Suppressor macrophage treated with lipopolysaccharide for 4 hours (primary cell): ENCODE measurements at places on chromosomes 6 and 20.

- no peak for DNase-seq
Measured at GRCh38 chr6:19299129-19299528, 538.0 kb upstream of the ID4 start.

GRCh38 chr6:129510950-129511349 is 199.0 kb downstream of the ARHGAP18 start:
- DNase-seq: peak; percentile 53

- DNase-seq: no peak
Measured at GRCh38 chr20:45983279-45983743, 11.3 kb upstream of the ZNF335 start.

GRCh38 chr20:19765913-19766312 is 7.9 kb downstream of the RIN2 start:
- no peak for DNase-seq

DNA sequence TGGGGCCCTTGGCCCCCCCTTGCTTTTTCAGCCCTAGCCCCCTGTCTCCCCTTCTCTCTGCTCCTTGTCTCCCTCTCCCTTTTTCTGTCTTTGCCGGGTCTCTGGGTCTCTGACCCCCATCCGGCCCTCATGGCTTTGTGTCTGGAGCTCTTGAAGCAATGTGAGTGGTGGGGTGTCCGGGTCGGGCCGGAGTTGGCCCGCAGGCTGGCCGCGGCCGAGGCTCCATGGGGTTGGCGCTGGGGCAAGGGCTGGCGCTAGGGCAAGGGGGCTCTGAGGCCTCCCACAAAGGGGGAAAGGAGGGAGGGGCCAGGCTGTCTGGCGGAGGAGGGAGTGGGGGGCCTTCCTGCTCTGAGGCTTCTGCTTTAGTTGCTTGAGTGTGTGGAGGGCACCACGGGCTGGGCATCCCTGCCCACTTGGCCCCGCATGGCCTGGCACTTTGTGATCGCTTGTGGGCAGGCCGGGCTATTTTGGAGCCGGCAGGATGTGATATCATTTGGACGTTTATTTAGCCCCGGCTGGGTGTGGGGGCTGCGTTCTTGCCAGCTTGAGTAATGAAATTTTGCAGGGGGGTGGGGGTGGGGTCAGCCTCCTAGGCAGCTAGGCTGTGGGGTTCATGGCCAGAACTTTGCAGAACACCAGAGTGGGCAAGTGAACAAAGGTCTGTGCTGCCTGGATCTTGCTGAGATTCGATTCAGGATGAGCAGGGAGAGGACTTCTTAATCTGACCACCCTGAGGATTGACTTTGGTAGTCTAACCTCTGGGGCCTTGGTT is 78.7 kb upstream of the MYL9 start:
- peak; percentile 62 for DNase-seq

DNA sequence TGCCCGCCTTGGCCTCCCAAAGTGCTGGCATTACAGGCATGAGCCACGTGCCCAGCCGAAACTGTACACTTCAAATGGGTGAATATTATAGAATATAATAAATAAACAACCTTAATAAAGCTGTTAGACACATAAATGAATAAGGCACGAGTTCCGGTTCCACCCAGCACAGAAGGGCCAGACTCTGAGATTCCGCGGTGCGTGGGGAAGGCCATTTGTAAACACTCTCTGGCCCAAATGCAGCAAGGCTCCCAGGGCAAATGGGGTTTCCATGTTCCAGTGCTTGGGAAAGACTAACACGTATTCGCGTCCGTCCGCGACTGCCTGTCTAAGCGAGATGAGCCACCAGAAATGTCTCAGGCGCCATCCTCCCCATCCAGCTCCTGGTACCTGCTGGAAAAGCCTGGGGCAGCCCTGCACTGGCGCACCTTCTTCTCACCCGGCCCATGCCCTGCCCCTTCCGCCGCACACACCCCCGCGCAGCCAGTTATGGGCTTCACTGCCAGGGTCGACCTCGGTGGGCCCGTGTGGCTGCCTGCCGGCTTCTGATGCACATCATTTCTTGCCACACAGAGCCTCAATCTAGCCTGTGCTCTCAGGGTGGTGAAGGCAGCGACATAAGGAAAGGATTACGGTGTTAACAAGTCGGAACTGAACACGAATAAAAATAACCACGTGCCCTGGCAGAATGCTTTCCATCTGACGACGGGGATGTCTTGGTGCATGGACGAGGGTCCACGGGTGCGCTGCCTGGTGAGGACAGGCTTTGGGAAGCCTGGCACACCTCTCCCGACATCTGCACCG is 5.5 kb upstream of the LSM14B start:
- DNase-seq: no peak

DNA sequence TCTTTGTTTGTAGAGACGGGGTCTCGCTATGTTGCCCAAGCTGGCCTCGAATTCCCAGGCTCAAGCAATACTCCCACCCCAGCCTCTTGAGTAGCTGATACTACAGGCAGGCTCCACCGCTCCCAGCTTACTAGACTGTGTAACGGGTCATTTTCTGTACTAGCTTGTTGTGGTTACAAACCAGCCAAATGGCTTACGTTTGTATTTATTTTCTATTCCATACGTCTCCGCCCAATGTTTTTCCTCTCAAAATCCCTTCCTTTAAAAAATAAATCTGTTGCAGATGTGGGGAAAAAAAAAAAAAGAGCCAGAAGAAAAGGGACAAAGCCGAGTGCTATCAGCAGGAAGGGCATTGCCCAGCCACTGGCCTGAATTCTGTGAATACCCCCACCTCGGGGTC is 41.6 kb downstream of the PRND start:
- no peak for DNase-seq

GRCh38 chr6:74070091-74070490 is 374.1 kb downstream of the CD109 start:
- DNase-seq: peak; percentile 0

GRCh38 chr6:14964556-14965270 is 281.2 kb upstream of the JARID2 start:
- no peak for DNase-seq

- DNase-seq: no peak
Measured at GRCh38 chr6:37928217-37928616, 108.7 kb downstream of the ZFAND3 start.

DNA sequence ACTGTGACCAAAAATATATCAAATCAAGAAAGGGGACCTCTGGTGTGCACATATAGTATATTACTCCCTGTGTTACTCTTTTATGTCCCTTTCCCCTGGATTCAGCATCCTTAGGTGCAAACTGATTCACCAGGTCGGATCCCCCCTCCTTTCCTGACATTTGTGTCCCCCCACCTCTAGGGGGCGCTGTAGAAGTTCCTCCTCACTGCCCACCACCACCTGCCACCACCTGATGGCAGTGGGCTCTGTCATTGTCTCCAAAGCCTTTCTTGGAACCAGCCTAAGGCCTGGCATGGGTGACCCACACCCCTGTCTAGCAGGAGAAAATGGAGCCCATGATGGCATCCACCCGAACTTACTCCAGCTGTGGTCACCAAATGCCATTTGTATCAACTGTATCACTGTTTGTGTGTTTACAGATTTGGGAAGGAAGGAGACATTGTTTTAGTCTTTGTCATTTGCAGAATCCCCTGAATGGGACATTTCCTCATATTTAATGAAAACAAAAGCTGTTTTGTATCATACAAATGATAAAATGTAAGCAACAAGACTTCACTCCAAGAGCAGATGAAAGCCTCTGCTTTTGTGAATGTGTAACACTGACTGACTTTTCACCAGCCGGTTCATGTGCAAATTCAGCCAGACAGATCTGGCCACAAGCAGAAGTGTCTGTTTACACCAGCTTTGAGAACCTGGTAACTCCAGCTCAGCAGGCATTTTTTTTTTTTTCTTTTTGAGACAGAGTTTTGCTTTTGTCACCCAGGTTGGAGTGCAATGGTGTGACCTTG is 66.2 kb downstream of the ARMC2 start:
- DNase-seq: peak; percentile 16

DNA sequence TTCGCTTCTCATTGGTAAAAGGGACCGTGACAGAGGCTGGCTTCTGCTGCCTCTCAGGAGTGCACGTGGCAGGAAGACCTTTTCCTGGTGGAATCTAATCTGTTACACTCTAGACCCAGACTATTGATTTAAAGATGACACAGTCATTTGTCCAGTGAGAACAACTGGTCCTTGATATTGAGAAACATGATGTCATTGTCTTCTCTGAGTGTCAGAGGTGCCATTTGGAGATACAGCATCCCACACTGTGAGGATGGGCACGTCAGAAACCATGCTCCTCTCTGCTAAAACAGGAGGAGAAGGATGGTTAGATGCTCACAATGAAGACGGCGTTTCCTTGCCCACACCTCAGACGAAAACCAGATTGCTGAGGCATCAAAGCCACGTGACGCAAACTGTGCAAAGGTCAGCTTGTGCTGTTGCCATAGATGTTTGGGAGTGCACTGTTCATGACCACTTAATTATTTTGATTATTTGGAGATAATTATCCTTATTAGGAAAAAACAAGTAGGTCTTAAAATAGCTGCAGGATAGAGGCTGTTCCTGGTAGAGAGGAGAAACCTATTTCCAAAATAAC is 169.0 kb downstream of the SMOC2 start:
- no peak for DNase-seq

- DNase-seq: no peak
Measured at GRCh38 chr6:37432590-37432915, 468 bp upstream of the CMTR1 start.

- no peak for DNase-seq
Measured at GRCh38 chr6:144106206-144106605, 10.8 kb upstream of the SF3B5 start.

DNA sequence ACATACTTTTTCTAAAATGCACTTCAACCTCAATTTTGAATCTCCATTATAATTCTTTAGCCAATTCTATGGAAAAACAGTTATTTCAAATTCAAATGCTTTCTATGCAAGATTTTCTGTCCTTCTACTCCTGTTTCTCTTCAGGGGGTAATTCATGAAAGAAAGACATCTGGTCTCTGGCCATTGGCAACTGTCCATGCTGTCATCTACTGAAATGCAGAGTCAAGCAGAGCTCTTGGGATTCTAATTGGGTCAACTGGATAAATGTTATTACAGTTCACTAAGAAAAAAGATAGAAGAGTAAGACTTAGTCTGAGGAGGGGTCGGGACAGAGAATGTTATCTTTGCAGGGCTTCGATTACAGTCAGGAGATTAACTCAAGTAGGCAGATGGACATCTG is 22.0 kb upstream of the BMP5 start:
- no peak for DNase-seq

DNA sequence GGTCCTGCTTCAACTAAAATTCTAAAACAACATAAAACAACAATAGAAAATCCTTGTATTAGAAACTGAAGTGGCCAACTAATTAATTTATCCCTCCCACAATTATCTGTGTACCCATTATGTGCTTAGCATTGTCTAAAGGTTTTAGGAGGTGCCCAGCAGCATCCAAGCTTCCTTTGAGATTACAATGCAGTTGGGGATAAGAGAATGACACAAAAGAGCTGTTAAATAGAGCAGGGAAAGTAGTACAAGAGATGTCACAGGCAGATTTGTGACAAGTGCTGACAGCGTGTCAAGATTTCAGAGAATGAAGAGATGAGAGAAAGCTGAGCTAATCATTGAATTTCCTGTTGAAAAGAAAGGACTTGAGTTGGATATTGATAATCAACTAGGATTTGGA is 204.8 kb downstream of the OTOR start:
- DNase-seq: no peak

DNA sequence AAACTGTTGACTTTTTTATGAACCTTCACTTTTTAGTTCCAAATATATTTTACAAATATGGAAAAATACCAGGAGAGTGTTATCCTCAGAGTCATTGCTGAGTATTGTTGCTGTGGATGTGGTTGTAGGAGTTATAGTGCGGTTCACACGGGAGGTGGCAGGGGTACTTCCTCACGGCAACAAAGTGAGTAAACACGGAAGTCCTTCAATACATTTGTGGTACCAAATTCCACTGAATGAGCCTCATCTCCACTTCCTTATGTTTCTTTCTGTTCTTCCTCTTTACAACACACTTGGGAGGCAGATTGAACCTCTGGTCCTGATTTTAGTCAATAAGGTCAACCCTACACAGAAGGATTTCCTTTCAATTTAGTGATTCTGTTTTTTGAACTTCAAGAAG is 371.8 kb downstream of the BTBD3 start:
- no peak for DNase-seq
